Stimulated activated effector memory CD8-positive, alpha-beta T cell treated with anti-CD3 and anti-CD28 coated beads, Interleukin-12 subunit alpha, Interleukin-12 subunit beta, amount 100 ng/mL, for 72 hours (primary cell): ENCODE measurements at places on chromosomes 12 and 14.

DNA sequence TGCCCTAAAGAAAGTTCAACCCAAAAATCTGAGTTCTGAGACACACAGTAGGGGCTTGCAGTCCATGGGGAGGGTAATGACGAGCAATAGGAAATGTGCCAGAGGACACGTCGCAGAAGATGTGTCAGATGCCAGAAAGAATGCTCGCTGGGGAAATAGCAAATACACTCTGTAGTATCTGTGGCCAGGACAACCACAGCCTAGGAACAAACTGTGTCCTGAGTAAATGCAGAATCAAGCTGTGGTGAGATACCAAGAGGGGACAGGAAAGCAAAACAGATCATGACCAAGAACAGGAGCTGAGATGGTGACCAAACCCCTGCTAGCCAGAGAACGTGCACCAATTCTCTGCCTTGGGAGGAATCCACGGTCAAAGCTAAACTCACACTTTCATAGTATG lies 9.1 kb downstream of the CRACR2A start:
- peak; percentile 78 for DNase-seq

DNA sequence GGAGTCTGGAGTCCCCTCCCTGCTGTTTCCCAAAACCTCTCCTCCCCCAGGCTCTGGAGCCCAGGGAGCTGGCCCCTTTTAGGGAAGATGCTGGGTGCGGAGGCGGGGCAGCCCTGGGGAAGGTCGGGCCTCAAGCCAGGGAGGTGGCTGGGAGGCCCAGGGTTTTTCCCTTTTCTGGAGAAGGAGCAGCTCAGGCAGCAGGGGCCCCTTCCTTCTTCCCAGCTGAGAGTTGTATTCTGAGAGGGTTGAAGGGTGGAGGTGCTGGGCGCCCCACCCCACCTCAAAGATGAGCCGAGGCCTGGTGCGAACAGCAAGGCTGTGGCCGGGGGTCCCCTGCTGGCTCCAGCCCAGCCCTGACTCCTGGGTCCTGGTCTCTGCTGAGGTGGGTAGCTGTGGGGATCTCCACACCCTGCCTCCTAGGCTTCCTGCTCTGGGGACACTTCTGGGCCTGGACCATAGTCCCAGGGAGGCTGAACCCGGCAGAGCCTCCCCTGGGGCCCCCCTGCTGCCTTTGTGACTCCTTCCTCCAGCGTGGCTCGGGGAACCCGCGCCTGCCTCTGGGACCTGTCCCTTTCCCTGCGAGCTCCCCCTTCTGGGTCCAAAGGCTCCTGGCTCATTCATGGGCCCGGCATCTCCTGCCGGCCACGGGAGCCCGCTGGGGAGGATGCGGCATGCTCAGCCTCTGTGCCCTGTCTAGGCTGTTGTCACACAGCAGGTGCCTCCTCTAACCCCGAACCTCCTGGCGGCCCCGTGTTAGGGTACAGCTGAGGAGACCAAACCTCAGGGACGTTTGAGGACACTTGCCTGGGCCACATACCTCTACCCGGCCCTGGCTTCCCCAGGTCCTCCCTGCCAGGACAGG lies 4.4 kb downstream of the TRMT61A start:
- DNase-seq: no peak

DNA sequence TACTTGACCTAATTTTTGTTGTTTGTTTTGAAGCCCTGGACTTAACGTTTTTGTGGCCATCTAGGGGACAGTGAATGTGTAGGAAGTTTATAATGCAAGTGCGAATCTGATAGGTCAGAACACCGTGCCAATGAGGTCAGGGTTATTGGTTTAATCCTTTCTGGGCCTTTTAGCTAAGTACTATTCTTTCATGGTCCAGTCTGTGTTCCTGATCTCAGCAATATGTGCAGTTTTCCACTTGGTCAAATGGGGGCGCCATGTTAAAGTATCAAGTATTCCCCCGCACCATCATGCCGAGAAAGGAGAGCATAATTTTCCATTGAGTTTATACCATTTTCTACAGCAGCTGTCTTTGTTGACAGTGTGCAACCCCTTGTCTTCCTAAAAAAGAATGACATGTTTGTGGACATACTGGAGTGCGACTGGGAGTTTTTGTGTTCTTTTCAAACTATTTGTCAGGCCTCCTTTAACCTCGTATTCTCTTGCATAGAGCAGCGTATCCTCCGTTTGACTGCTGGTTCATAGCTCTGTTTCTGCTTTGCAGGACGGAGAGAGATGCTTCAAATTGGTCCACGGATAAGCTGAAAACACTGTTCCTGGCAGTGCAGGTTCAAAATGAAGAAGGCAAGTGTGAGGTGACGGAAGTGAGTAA lies 1.3 kb downstream of the AHSA1 start:
- peak; percentile 50 for DNase-seq

GRCh38 chr14:36852981-36853691 lies 191.5 kb downstream of the PAX9 start:
- DNase-seq: no peak

GRCh38 chr14:81868172-81868571 lies 334.5 kb upstream of the SEL1L start:
- no peak for DNase-seq

- DNase-seq: peak; percentile 59
Observed at GRCh38 chr12:52566847-52567291, 6.8 kb downstream of the KRT74 start.

DNA sequence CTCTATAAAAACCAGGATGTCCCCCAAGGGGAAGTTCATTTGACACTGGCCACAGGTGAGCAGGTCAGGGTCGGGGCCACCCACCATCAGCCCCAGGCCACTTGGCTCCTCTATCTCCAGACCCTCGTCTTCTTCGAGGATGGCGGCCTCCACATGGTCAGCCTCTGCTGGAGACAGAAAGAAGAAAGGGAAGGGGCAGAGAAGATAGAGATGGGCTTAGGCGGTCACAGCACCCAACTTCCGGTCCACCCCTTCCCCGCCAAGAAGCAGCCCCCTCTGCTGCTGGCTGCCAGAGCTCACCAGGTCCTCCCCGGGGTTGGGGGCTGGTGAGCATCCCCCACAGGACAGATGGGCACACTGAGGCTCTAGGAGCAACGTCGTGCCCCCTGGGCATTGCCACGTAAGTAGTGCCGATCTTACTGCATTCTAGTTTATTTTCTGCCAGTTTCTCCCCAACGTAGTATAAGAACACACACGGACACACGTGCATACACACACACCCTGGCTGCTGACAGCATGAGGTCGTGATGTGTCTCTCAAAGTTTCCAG lies 14.2 kb downstream of the BCL11B start:
- no peak for DNase-seq

- DNase-seq: no peak
Observed at GRCh38 chr12:51862947-51863346, 14.4 kb upstream of the FIGNL2 start.

- no peak for DNase-seq
Observed at GRCh38 chr12:49616533-49617219, 6.7 kb upstream of the PRPF40B start.

DNA sequence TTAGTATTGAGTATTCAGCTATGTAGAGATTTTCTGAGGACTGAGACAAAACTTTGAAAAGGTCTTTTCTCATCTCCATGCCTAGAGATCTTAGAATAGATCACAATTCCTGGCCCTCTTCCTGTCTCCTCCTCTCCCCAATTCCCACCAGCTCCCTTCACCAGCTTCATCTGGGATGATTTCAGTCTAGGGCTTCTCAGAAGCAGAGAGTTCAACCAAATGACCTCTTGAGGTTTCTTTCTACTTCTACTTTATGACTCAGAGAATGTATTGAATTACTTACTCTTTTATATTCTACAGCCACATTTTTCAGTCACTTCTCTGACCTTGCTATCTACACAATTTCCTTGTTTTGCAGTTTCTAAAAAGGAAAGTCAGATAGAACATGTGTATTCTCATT lies 19.4 kb upstream of the SNX6 start:
- DNase-seq: no peak

- DNase-seq: no peak
Observed at GRCh38 chr14:58832095-58832521, 194.3 kb downstream of the DACT1 start.

- no peak for DNase-seq
Observed at GRCh38 chr12:70444903-70445302, 78.8 kb downstream of the KCNMB4 start.

DNA sequence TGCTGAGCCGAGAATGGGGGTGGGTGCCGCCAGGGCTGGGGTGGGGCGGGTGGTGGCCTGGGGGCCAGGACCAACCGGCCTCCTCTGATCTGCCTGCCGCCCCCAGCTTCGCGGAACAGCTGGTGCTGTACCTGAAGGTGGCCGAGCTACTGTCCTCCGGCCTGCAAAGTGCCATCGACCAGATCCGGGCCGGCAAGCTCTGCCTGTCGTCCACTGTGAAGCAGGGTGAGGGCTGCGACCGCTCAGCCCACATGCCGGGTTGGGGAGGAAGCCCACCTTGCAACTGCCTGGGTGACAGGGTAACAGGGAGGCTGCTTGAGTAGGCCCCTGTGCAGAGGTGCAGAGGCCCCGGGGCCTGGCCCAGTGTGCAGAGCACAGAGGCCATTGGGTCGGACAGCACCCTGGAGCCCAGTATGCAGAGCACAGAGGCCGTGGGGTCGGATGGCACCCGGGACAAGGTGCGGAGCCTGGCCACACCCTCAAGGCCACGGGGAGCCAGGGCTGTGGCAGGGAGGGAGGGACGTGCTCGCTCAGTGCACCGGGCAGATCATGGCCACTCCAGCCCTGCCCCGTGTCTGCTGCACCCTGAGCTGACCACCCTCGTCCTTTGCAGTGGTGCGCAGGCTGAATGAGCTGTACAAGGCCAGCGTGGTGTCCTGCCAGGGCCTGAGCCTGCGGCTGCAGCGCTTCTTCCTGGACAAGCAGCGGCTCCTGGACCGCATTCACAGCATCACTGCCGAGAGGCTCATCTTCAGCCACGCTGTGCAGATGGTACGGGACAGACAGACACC lies 9.5 kb upstream of the PUS1 start:
- no peak for DNase-seq

DNA sequence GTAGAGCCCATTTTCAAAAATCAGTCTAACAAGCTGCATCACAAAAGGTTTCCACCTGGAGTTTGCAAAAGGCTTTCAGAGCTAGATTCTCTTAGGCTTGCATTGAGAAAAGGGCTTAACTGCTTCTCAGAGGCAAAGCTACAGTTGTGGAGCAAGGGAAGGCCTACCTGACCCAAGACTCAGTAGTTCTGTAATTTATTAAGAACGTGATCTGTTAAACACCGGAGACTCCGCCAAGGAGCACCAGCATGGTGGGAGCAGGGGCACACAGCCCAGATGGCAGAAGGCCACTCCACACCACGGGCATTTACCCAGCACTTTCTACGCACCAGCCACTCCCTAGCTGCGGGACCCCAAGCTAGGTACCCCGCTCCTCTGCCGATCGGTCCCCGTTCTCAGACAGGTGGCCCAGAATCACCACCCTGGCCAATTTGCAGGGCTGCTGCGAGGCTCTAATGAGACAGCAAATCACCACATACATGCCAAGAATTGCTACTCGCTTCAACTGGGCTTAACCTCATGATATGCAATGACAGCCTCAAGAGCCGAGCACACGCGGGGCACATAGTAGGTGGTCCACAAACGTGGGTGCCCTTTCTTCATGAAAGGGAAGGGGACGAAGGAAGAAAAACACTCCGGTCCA lies 1.5 kb downstream of the ITPK1 start:
- no peak for DNase-seq

DNA sequence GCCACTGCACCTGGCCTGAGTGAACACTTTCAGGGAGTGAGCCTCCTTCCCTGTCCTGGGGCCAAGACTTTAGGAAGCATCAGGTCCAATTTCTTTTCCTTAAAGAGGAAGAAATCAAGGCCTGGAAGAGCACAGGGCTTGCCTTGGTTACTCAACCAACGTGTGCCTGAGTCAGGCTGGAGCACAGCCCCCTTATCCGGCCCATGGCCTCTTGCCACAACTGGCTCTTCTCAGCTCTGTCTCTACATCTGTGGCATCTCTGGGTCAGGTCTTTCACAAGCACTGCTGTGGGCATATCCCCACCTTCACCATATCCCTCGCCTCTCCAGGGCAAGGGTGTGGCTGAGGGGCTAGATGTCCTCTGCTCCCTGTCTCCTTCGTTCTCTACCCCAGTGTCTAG lies 6.8 kb downstream of the MYH6 start:
- no peak for DNase-seq

GRCh38 chr12:93877446-93877845 lies 200.3 kb downstream of the CRADD start:
- DNase-seq: peak; percentile 25

DNA sequence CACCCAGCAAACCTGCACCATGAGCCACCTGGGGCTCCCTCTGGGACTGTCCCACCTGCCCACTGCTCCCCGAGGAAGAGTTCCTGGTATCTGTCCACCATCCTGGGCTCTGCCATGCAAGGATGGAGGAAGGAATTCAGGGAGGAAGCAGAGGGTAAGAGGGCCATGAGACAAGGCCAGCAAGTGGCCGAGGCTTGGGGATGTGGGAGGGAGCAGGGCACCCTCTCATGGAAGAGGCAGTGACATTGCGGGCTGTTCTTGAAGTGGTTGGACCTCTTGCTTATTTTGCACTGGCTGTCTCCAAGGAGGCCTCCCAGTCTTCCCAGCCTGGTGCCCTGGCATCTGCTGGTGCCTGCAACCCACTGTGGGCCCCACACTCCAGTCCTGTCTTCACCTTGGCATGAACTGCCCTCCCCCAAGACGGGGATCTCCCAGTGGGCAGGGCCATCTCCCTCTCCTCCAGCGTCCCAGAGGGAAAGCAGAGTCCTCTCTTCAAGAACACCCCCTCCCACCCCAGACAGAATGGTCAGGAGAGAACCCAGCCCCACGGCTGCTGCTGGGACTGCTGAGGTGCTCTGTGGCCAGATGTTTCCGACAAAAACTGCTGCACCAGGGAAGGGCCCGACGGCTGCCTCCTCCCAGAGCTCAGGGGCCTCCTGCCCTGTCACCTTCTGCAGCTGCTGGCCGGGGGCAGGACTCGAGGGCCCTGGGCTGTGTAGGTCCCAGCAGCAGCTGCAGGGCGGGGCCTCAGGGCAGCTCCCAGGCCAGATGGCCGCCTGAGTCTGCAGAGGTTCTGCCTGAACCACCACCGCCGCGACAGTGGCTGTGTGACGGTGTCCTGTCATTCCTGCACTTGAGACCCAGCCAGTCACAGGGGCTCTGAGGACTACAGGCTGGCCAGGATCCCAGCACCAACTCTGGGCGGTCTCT lies 1.8 kb upstream of the AKT1 start:
- DNase-seq: no peak

GRCh38 chr12:115867854-115868253 lies 409.6 kb downstream of the MED13L start:
- no peak for DNase-seq

GRCh38 chr12:55955800-55956508 lies 9.9 kb downstream of the PMEL start:
- DNase-seq: no peak

- DNase-seq: no peak
Observed at GRCh38 chr12:4769073-4769472, 48.9 kb downstream of the GALNT8 start.

- no peak for DNase-seq
Observed at GRCh38 chr12:115433014-115433634, 749.1 kb upstream of the TBX3 start.

DNA sequence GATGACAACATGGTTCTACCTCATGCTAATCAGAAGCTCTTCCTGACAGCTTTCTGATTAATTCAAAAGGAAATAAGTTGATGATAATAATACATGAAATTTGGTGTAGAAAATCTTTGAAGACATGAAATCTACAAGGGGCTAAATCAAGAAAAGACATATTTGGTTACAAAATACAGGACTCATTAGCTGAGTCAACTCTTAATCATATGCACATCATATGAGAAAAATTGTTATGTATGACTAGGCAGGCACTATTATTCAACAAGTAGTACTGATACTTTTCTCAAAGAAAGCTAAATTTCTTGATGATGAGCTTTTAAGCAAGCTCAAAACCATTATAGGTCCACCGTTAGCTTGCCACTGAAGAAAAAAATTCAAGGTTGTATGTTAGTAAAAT lies 7.1 kb downstream of the ABCC9 start:
- no peak for DNase-seq

GRCh38 chr14:66072190-66073084 lies 413.7 kb upstream of the CCDC196 start:
- no peak for DNase-seq
